Esophagus squamous epithelium (tissue), 5 donors: ENCODE measurements at places on chromosomes 4 and X.

- DNase-seq = no peak
Observed at GRCh38 chrX:152642931-152643564, 5.4 kb downstream of the GABRQ start.

GRCh38 chrX:130594453-130594916 lies 192.7 kb downstream of the RBMX2 start:
- DNase-seq = no peak

DNA sequence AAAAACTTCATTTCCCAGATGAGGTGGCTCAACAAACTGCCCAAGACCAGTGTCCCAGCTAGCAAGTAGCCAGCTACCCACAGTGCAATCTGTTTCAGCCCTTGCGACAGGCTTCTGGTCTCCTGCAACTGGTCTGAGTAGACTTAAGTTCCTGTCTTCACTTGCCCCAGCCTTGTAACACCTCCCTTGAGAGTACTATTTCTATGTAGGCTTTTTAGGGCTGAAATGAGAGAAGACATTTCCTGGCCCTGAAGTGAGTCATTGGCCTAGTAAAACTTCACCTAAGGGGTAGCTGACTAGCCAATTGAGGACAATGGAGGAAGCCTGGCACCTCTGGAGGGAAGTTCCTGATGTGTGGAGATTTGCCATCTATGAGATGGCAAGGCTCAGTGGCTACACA lies 80.1 kb upstream of the STIM2 start:
- DNase-seq = no peak

DNA sequence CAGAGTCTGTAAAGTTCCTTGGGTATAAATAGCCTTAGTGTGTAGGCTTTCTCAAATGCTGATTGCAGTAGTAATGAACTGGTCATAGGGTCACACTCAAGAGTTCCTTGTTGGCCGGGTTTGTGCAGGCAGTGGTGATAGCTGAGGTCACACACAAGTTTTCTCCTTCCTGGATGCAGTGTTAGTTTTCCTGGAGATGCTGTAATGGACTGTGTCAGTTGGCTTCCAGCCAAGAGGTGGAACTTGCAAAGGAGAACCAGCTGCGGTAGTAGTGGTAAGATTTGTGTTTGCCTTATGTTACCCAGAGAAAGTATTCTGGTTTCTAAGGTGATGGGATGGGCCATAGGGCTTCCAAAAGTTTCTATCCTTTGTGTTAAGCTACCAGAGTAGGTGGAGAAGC lies 409.8 kb upstream of the FRG1 start:
- no peak for DNase-seq

DNA sequence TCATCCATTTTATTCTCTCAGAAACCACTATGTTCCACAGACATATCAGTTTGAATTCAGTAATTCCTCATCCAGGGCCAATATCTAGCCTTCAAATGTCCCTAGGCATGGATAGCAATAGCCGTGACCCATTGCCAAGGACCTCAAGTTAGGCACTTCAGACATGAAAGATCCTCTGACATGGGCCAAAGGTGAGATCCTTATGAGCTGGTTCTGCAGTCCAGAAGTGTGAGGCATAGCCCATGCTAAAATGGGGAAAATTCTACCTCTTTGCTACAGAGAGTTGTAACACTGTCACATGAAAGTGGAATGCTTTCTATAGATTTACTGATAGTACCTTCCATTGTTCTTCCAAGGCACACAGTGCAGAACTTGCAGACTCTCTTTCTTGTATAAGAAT lies 349.7 kb upstream of the GALNT7 start:
- no peak for DNase-seq

GRCh38 chr4:141028024-141028529 lies 105.2 kb downstream of the RNF150 start:
- no peak for DNase-seq
